ENCODE measurements at places on chromosomes 5 and 9. TPM values are rescaled to one million over a fixed set of nuclear protein-coding genes. Genes with fewer than 3 reads are reported as not detected.

Gene STX17
- total RNA-seq = 35.0 TPM

Gene BARX1
- not detected for total RNA-seq

Gene SETD9
- 7.1 TPM for total RNA-seq

Gene ASPN
- 1.6 TPM for total RNA-seq

Gene ALDH1A1
- total RNA-seq = 183 TPM

Gene TCOF1
- total RNA-seq = 31.2 TPM

Gene IL3
- total RNA-seq = not detected

Gene SHLD3
- total RNA-seq = 2.6 TPM

Gene GABRA6
- total RNA-seq = not detected

Gene LCNL1
- 0.73 TPM for total RNA-seq

Gene GPR151
- total RNA-seq = not detected

Gene HAVCR1
- not detected for total RNA-seq

Gene CTNND2
- 3.2 TPM for total RNA-seq

Gene PCYOX1L
- total RNA-seq = 8.8 TPM

Gene ANKDD1B
- 6.8 TPM for total RNA-seq

Gene ADAMTS19
- total RNA-seq = 5.4 TPM

Gene ENC1
- 13.2 TPM for total RNA-seq

Gene CDC20B
- total RNA-seq = not detected

Gene CDH6
- 0.83 TPM for total RNA-seq

Gene PHF24
- total RNA-seq = 1.0 TPM

Gene TIMD4
- total RNA-seq = not detected

Gene PTGER4
- total RNA-seq = 2.8 TPM

Gene PHYHD1
- 43.1 TPM for total RNA-seq

Gene TAF11L2
- not detected for total RNA-seq

Gene F12
- 1.7 TPM for total RNA-seq

Gene GPRIN1
- 0.20 TPM for total RNA-seq

Gene MRPL36
- total RNA-seq = 42.5 TPM

Gene HAPLN1
- total RNA-seq = not detected

Gene OR1Q1
- not detected for total RNA-seq

Gene GTF2H2
- total RNA-seq = 20.8 TPM

Gene SLC36A2
- not detected for total RNA-seq

Gene F2RL1
- total RNA-seq = 12.3 TPM
